Renal cortical epithelial cell (primary cell): ENCODE measurements at places on chromosomes 4 and X.

- DNase-seq: no peak
Observed at GRCh38 chr4:151205722-151206121, 71.2 kb upstream of the PRSS48 start.

GRCh38 chrX:15499976-15500375, 631 bp upstream of the BMX start:
- DNase-seq: no peak

DNA sequence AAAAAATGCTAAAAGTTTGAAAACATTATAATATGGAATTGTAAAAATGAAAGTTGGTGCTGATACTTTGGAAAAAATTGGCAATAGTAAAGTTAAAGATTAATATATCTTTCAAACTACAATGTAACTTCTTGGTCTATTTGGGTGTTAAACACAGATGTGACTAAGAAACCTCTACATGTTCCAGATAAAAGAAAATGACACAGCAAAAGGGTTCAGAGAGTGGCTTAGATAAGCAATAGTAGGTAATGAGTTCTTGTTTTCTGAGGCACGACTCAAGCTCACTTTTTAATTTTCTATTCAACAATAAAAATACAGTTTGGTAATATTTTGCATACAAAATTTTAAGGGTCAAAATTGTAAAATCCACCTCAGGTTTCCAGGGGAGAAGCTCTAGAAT, 292.7 kb downstream of the GALNTL6 start:
- DNase-seq: no peak

GRCh38 chrX:95733426-95733825, 951.2 kb upstream of the DIAPH2 start:
- DNase-seq: no peak

GRCh38 chr4:128350449-128351045, 62.9 kb upstream of the PGRMC2 start:
- no peak for DNase-seq

GRCh38 chr4:153669838-153670237, 14.2 kb upstream of the TLR2 start:
- DNase-seq: no peak

GRCh38 chrX:124719060-124719459, 372.7 kb downstream of the SH2D1A start:
- DNase-seq: no peak

GRCh38 chrX:1025413-1025812, 187.0 kb downstream of the CRLF2 start:
- no peak for DNase-seq

DNA sequence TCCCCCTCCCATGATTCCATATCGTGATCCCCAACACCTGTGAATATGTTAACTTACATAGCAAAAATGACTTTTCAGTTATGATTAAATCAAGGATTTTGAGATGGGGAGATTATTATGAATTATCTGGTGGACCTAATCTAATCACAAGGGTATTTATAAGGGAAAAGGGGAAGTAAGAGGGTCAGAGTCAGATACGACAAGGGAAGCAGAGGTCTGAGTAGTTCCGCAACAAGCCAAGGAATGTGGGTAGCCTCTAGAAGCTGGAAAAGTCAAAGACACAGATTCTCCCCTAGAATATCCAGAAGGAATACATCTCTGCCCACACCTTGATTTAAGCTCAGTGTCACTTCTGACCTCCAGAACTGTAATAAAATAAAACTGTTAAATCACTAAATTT, 1.0 kb upstream of the IL13RA1 start:
- DNase-seq: no peak

DNA sequence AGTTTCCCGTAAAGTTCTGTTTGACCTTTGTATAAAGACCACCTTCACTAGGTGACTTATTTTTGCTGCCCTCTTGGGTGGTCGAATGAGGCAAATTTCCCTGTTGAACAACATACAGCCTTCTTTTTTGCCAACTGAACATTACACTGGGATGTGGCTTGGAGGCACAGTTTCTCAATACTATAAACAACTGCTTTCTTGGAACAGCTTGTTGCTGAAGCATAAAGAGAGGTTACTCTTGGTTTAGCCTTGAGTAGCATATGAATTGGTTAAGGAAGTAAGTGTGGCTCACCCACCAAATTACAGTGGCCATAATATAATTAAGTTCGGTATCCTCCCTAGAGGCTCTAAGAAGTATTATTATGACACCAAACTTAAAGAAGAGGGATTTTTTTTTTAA, 40.0 kb downstream of the HHIP start:
- DNase-seq: peak; percentile 74

DNA sequence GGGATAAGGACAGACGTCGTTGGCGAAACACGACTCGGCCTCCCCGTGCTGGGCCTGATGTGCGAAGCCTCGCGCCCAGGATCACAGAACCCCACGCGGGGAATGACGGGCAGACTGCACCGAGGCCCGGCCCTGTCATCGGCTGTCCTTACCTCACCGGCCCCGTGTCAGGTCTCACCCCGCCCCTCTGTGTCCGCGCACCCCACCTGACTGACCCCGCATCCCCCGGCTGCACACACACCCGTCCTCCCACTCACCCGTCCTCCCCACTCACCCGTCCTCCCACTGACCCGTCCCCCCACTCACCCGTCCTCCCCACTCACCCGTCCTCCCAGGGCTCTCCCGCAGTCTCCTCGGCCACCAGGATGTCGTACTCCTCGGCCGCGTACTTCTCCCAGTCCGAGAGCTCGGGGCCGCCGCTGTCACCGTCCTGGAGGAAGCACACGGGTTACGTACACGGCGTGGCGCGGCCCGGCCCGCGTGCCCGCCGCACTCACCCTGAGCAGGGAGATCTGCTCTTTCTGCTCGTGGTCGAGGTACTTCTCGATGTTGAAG, 19.8 kb upstream of the GTPBP6 start:
- DNase-seq: no peak

DNA sequence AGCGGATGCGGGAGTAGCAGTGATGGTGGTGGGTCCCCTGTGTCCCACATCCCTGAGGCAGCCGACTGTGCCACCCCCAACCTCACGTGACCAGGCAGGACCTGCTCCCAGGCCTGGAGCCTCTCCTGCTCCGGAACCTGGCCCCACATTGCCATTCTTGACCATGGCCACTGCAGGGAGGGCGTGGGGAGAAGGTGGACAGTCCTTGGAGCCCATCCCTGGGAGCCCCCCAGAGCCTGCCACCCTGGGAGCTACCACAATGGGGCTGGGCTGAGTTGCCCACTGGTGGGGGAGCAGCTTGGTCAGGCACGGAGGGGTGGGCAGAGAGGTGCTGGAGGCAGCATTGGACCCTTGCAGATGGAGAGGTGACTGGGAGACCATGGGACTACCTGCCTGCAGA, 36.8 kb downstream of the TMPRSS11A start:
- no peak for DNase-seq

- peak; percentile 85 for DNase-seq
Observed at GRCh38 chr4:78864405-78865024, 74.7 kb downstream of the PAQR3 start.

DNA sequence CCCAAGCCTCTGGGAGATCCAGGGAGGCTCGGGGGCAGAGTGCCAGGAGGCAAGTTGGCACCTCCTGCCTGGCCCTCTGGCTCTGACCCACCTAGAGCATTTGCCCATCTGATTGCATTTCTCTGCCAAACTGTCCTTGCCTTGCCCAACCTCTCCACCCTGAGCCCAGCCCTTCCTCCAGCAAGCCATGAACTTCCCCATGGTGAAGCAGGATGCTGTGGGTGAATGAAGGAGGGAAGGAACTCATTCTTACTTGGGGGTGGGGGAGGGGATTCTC, 9.3 kb upstream of the CNGA2 start:
- DNase-seq: no peak

- no peak for DNase-seq
Observed at GRCh38 chr4:163703251-163703650, 208.8 kb downstream of the TMA16 start.

- DNase-seq: no peak
Observed at GRCh38 chr4:101142259-101142658, 205.1 kb downstream of the PPP3CA start.

DNA sequence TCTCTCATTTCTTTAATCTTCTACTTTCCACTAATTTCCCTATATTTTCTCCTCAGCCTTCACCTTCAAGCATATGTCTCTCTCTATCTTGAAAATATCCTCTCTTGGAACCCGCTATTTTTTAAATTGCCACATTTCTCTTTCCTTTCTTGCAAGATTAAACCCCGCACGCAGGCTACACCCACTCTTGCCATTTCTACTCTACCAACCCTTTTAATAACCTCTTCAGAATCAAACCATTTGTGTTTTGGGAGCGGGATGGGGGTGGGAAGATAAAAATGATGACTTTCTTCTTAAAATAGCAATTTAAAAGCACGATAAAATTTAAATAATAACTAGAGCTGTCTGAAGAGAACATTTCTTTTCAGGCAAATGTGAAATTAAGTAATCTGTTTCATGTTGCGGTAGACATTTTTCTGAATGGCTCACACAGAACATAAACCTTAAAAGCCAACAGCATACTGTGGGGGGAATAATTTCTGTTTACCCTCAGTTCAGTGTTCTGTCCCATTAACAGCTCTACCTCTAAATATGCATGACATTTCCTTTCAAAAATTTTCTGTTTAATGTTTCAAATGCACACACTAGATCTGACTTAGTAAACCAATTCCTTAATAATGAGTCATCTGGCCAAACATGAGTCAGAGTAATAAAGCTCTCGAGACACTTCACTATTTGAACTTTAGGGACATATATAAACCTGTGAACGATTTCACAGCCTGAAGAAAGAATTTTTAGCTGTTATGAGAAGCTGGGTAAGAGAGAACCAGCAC, 20.5 kb downstream of the ARSJ start:
- peak; percentile 100 for DNase-seq

DNA sequence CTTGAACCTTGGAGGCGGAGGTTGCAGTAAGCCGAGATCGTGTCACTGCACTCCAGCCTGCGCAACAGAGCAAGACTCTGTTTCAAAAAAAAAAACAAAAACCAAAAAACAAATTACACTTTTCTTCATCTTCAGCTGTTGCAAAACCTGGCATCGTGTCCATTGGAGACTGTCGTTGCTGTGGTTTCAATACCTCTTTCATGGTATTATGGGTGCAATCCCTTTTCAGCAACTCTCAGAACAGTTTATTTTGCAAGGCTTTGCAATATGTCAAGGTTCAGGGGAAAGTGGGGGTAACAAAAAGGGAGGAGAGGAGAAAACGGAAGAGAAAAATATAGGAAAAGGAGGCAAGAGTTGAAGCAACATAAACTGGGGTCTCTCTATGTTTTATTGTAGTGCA, 40.8 kb downstream of the ARSD start:
- DNase-seq: no peak

- DNase-seq: no peak
Observed at GRCh38 chr4:57042711-57043169, 64.0 kb downstream of the POLR2B start.

DNA sequence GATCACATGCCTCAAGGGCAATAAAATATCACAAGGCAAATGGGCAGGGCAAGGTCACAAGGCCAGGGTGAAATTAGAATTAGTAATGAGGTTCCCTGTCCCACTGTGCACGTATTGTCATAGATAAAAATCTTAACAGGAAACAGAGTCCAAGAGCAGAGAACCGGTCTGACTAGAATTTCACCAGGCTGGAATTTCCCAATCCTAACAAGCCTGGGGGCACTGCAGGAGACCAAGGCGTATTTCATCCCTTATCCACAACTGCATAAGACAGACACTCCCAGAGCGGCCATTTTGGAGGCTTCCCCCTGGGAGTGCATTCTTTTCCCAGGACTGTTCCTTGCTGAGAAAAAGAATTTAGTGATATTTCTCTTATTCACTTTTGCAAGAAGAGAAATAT, 25.9 kb upstream of the PRDM5 start:
- DNase-seq: no peak

GRCh38 chr4:108555701-108556100, 64.7 kb upstream of the RPL34 start:
- no peak for DNase-seq
